ENCODE measurements at places on chromosomes 7 and 10. TPM values are rescaled to one million over a fixed set of nuclear protein-coding genes. Genes with fewer than 3 reads are reported as not detected.

STYXL1 gene
- 65.3 TPM for total RNA-seq

TFEC gene
- 0.17 TPM for total RNA-seq

PGAM2 gene
- 0.17 TPM for total RNA-seq

CALHM1 gene
- total RNA-seq = not detected

PCLO gene
- total RNA-seq = 0.33 TPM

DNAJB12 gene
- total RNA-seq = 30.1 TPM

CCSER2 gene
- total RNA-seq = 38.5 TPM

LIMK1 gene
- total RNA-seq = 37.7 TPM

FFAR4 gene
- not detected for total RNA-seq

PARG gene
- total RNA-seq = 39.0 TPM

MNX1 gene
- not detected for total RNA-seq

NKX2-3 gene
- total RNA-seq = not detected

LIPM gene
- total RNA-seq = not detected

MARCHF5 gene
- 12.7 TPM for total RNA-seq

HPSE2 gene
- not detected for total RNA-seq

C10orf67 gene
- 0.44 TPM for total RNA-seq

GRID2IP gene
- not detected for total RNA-seq

OR9A2 gene
- not detected for total RNA-seq

GNG11 gene
- 18.7 TPM for total RNA-seq

ADAM12 gene
- 28.8 TPM for total RNA-seq

MSMB gene
- total RNA-seq = not detected

WNT16 gene
- 0.50 TPM for total RNA-seq

IFIT1 gene
- total RNA-seq = 42.3 TPM

Measured in smooth muscle cell of trachea (primary cell).